Large intestine (tissue), 12 donors: ENCODE measurements at places on chromosomes 4 and X. TPM values are rescaled to one million over a fixed set of nuclear protein-coding genes. Genes with fewer than 3 reads are reported as not detected.

The STAP1 gene
- polyA plus RNA-seq = 0.52 TPM

The TRIM61 gene
- polyA plus RNA-seq = 6.0 TPM

The BEX3 gene
- polyA plus RNA-seq = 191 TPM

The LRAT gene
- 1.6 TPM for polyA plus RNA-seq

The ARHGAP24 gene
- polyA plus RNA-seq = 6.7 TPM

The TEX13D gene
- not detected for polyA plus RNA-seq

The ARMCX5 gene
- polyA plus RNA-seq = 18.5 TPM

The CXCL3 gene
- 1.4 TPM for polyA plus RNA-seq

The GPR50 gene
- polyA plus RNA-seq = not detected

The ANXA10 gene
- polyA plus RNA-seq = 0.24 TPM

The WDR17 gene
- 3.2 TPM for polyA plus RNA-seq

The GLRA3 gene
- polyA plus RNA-seq = 1.0 TPM

The VEGFC gene
- polyA plus RNA-seq = 6.6 TPM

The ENPEP gene
- 24.6 TPM for polyA plus RNA-seq

The CLGN gene
- polyA plus RNA-seq = 1.9 TPM

The NCAPG gene
- polyA plus RNA-seq = 11.3 TPM

The TLR7 gene
- 1.4 TPM for polyA plus RNA-seq

The METAP1 gene
- 70.9 TPM for polyA plus RNA-seq

The TLR6 gene
- 1.6 TPM for polyA plus RNA-seq

The SRPK3 gene
- polyA plus RNA-seq = 1.8 TPM

The ATP2B3 gene
- 1.6 TPM for polyA plus RNA-seq

The CPE gene
- 162 TPM for polyA plus RNA-seq

The ZCCHC12 gene
- 9.1 TPM for polyA plus RNA-seq

The SLC4A4 gene
- polyA plus RNA-seq = 11.2 TPM

The DIPK2B gene
- 6.3 TPM for polyA plus RNA-seq

The ADH1A gene
- polyA plus RNA-seq = 1.3 TPM

The MAGEA12 gene
- not detected for polyA plus RNA-seq

The PNMA5 gene
- 0.69 TPM for polyA plus RNA-seq

The DMRTC1 gene
- polyA plus RNA-seq = not detected

The CT45A8 gene
- not detected for polyA plus RNA-seq

The GAB1 gene
- 69.2 TPM for polyA plus RNA-seq

The CNGA1 gene
- 4.7 TPM for polyA plus RNA-seq

The PF4V1 gene
- 0.24 TPM for polyA plus RNA-seq

The MBTPS2 gene
- polyA plus RNA-seq = 19.1 TPM

The FRMPD3 gene
- 0.30 TPM for polyA plus RNA-seq

The GPR119 gene
- 0.61 TPM for polyA plus RNA-seq

The RADX gene
- 8.5 TPM for polyA plus RNA-seq

The COL4A6 gene
- polyA plus RNA-seq = 6.8 TPM

The SUPT20HL2 gene
- polyA plus RNA-seq = 0.04 TPM

The LIMCH1 gene
- 18.6 TPM for polyA plus RNA-seq

The SPANXN5 gene
- polyA plus RNA-seq = not detected

The MEPE gene
- polyA plus RNA-seq = not detected

The RHOXF1 gene
- 1.2 TPM for polyA plus RNA-seq
